ENCODE measurements at places on chromosomes 2 and 18.

- no peak for DNase-seq
Measured at GRCh38 chr2:181104512-181105115, 124.2 kb downstream of the UBE2E3 start.

DNA sequence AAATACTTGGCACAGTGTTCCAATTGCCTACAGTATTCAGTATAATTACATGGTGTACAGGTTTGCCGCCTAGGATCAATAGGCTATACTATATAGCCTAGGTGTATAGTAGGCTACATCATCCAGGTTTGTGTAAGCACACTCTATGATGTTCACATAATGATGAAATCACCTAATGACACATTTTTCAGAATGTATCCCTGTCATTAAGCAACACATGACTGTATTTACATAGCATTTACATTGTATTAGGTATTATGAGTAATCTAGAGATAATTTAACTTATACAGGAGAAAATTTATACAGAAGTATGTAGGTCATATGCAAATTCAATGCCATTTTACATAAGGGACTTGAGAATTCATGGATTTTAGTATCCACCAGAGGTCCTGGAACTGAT is 35.4 kb downstream of the SCN7A start:
- no peak for DNase-seq

DNA sequence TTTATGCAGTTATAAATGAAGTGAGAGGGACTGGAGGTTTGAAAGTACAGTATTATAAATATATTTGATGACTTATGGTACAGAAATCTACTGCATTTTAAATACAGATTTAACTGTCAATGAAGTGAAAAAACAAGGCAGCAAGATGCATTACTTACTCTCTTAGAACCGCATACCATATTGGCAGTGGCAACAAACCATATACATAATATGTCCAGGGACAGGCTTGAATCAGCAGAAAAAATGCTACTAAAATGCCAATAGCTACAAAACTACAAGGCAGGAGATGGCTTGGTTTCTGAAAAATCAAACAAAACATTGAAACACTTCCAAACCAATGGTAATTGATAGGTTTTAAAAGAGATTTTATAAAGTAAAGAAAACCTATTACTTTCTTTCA is 77.2 kb downstream of the PIGN start:
- no peak for DNase-seq

- no peak for DNase-seq
Measured at GRCh38 chr2:227411320-227411989, 23.7 kb upstream of the SCYGR1 start.

GRCh38 chr2:3204031-3204821 is 173.4 kb downstream of the EIPR1 start:
- no peak for DNase-seq

GRCh38 chr2:9422321-9423099 is 818 bp downstream of the ITGB1BP1 start:
- DNase-seq = no peak

- no peak for DNase-seq
Measured at GRCh38 chr2:237647176-237648015, 20.0 kb downstream of the LRRFIP1 start.

All from D721Med (cell line).